Stimulated activated CD4-positive, alpha-beta T cell treated with anti-CD3 and anti-CD28 coated beads, Interleukin-12 subunit alpha, Interleukin-12 subunit beta, amount 100 ng/mL, for 48 hours (primary cell): ENCODE measurements at places on chromosomes 3 and 15.

DNA sequence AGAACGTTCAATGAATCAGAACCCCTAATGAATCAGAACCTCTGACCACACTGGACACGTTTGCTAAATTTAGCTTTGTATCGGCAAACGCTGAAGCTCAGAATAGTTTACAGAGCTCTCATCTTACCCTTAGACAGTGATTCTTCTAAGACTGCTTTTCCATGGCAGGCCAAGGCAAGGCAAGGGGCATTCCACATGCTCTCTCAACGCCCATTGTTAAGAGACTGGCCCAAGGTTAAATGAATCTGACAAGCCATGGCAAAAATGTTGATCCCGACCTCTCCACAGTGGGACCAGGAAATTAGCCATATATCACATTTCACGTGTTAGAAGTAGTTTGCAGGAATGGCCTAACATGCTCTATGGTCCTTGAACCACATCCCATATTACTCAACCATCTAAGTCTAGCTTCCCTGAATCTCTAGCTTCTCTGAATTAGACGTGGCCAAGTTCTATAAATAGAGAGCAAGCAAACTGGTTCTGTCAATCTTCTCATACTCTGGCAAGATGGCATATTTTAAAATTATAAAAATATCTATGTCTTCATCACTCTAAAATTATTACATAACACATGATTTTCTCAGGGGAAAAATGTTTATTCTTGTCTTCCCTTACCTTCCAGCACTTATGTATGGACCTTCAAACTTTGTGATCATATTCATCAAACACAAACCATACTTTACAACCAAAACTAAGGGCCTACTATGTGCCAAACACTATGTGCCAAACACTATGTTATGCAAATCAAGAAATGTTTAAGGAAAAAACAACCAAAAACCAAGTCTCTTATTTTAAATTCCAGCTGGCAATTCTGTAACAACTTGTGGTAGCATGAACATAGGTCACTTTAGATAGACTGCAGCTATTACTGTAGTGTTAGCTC, 54.3 kb downstream of the AAGAB start:
- no peak for DNase-seq

GRCh38 chr3:131981323-131981722, 53.5 kb downstream of the CPNE4 start:
- DNase-seq = no peak

DNA sequence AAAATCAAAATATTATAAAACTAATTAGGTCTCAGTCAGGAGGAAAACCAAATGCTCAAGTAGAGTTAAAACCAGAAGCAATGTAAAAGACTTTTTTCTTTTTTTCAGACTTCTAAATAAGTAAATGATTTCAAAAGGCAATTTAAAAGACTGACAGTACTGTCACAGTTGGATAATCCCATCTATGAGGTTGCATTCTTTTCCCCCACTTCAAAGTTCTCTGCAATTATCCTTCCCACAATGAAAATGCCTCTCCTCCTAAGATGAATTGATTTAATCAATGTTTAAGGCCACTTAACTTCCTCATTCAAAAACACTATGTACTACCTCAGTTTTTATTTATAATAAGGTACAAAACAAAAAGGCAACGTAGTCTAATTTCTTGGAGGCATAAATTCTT, 8.1 kb downstream of the MRPL3 start:
- no peak for DNase-seq

GRCh38 chr15:68371160-68371559, 60.8 kb downstream of the ITGA11 start:
- no peak for DNase-seq

DNA sequence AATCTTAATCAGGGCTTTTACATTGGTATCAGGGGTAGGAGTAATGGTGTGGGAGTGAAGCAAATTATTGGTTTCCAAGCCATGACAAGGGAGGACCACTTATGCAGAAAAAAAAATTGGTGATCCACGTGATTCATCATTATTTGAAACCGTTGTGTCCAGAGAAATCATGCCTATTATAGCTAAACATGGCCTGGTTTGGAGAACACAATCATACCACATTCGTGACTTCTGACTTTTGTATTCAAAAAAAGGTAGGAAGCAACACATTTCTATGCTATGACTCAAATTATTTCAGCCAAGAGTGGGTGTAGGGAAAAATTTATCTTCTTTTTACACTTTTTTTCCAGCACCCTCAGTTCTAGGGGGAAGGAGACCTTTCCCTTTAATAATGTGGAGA, 924.3 kb upstream of the GBE1 start:
- DNase-seq = no peak
